Astrocyte of the hippocampus (primary cell): ENCODE measurements at places on chromosomes 2 and 18.

- DNase-seq, result no peak
These were observed 165.7 kb downstream of the CPS1 start for GRCh38 chr2:210722092-210722491.

DNA sequence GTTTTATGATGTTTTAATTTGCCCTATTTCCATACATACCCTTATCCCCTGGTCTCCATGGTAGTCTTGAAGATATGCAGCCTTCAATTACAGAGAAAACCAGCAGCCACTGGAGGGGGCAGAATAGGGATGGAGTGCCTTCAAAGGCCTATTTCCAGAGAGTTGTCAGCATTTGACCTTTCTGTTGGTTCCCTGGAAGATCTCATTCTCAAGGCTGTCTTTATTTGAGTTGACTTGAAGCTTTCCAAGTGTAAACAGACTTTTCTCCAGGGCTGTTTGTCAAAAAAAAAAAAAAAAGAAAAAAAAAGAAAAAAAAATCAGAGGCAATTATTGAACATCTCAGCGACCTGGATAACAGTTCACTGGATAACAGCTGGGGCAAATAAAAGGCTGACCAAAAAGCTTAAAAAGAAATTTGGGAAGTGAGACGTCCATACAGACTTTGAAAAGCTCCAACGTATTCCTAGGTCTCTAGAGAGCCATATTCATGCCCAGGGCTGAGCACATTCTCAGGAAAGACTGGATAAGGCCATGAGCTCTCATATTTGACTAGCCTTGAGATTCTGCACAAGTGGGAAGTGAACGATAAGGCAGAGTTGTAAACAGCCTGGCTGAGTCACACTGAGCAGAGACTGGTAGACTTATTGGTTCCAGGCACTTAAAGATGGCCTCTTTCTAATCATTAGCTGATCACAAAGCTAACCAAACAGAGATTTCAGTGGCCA is 126.6 kb downstream of the VAPA start:
- no peak for DNase-seq

GRCh38 chr2:206716623-206717022 is 1.6 kb downstream of the DYTN start:
- no peak for DNase-seq

DNA sequence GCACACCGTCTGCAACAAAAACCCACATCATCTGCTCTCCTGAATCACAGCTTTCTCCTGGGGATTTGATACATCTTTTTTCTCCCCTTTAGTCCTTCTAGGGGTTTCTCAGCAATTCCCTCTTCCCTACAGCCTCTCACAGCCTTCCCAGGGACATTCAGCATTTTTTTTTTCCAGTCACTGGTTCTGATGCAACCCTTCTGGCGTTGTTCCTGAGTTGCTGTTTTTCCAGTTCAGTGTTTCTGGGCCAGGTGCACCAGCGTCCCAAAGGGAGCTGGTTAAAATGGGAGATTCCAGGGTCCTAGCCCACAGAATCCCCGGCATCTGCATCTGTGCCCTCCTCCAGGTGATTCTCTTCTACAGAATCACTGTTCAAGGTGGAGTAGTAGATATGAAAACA is 36.1 kb downstream of the ADCY3 start:
- no peak for DNase-seq

DNA sequence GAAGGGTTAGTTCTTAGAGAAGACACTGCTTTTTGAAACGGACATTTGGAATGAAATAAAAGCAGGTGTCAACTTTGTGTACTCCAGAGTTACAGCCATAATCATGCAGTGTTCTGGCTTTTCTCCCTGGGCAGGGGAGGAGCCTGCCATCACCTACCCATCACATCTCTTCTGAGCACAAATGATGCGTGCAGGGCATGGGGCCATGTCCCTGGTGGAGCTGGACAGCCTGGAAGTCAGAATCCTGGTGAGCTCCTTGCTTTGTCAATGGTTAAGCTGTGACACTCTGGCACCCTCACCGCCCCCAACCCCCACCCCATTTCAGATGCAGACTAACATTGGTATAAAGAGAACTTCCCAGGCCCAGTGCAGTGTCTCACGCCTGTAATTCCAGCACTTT is 53.1 kb downstream of the PDCL3 start:
- no peak for DNase-seq

GRCh38 chr2:180991361-180991760 is 11.0 kb downstream of the UBE2E3 start:
- no peak for DNase-seq

DNA sequence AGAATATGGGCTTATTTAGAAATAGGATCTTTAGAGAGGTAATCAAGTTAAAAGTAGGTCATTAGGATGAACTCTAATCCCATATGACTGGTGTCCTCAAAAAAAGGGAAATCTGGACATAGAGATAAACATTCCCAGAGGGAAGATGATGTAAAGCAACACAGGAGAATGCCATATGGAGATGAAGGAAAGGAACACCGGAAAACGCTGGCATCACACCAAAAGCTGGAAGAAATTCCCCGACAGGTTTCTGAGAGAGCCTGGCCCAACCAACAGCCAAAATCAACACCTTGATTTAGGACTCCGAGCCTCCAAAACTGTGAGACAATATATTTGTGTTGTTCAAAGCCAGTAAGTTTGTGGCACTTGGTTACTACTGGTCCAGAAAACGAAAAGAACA is 296.7 kb downstream of the DSEL start:
- no peak for DNase-seq

DNA sequence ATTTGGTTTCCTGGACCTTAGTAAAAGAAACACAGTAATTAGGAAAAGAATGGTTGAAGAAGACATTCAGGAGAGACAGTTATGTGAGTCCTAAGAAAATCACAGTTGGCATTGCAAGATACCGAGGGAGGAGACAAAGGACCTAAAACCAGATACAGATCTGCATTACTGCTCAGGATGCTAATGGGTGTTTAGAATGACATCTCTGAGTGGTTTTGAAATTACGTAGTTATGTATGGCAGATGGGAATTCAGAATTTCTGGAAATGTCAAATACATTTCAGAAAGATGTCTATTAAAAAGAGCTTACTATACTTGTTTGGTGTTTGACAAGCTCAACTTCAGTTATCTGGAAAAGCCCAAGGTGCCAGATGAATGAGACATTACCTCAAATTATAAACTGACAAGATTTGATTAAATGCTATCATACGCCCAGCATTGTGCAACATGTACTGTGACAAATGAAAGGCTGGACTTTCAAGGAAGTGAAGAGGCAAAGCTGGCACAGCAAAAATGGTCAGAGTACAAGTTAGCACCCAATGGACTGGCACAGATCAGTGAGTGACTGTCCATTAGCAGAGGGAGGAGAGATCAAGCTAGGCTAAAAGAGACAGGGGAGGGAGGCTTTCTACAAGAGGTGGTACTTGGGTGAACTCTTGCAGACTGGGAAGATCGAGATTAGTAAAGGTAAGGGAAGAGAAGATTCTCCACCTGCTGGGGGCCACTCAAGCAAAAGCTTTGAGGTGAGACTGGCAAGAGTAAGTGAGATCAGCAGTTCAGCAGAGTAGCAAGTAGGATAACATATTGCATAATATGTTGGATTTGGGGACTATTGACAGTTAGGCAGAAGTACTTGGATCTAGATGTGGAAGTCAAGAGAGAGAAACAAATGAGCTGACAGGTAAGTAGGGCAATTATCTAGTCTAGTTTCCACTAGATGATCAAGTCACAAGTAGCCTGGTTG is 168.9 kb downstream of the CYRIA start:
- no peak for DNase-seq

GRCh38 chr2:222127660-222128059 is 171.1 kb downstream of the PAX3 start:
- DNase-seq, result no peak

DNA sequence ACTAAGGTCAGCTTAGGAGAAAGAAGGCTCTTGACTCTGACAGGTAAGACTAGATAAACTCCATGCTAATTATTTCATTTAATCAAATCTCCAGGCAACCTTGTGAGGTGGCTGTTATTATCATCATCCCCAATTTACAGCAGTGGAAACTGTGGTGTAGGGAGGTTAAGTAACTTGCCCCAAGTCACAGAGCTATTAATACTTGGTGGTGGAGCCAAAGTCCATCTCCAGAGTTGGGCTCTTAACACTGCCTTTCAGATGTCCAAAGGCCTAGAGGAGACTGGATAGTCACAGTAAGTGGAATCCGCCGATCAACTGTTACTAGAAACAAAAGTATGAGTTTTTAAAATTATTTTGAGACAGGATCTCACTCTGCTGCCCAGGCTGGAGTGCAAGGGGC is 46.6 kb upstream of the SP3 start:
- no peak for DNase-seq

- no peak for DNase-seq
These were observed 10.5 kb downstream of the MAP3K2 start for GRCh38 chr2:127377262-127377661.

DNA sequence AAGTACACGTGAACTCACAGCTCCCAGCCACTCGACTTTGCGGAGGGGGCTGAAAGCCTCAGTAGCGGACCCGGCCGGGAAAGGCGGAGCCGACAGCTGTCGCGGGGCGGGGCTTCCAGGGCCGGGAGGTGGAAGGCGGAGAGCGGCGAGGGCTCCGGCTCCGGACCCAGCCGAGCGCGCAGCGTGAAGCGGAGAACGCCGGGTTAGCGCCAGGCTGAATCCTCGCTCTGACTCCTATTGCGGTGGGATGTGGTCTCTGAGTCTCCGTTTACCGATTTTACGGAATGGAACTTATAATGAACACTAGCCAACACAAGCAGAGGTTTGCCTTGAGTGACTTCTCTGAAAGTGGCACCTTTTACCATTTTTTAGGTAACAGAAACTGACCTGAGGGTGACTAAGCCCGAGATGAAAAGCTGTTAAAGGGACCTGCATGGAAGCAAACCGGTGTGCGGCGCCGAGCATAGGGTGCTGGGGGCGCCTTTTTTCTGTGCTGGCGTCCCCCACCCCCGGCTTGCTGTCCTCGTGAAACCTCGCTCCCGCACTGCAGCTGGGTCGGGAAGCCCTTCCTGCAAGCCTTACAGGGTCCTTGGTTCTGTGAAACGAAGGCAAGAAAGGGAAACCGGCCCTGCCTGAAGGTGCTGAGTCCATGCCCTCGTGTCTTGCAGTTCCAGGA is 72.9 kb downstream of the EN1 start:
- DNase-seq, result peak; percentile 80

DNA sequence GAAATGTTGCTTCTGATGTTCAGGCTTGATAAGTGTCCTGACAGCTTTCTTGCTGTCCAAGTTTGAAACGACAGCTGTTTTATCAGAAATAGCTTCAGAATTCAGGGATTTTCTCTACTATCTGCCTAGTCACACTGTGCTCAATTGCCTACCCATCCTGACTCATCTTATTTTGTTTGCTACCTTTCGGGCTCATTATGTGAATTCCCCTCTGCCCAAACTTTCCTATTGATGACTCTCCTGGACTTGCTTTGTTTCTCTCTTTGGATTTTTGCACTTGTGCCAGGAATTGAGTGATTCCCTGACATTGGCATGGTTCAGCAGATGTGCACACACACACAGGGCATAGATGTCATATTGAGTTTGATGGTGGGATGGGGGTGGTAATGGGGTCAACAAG is 1052.6 kb upstream of the PIK3C3 start:
- DNase-seq, result peak; percentile 1

DNA sequence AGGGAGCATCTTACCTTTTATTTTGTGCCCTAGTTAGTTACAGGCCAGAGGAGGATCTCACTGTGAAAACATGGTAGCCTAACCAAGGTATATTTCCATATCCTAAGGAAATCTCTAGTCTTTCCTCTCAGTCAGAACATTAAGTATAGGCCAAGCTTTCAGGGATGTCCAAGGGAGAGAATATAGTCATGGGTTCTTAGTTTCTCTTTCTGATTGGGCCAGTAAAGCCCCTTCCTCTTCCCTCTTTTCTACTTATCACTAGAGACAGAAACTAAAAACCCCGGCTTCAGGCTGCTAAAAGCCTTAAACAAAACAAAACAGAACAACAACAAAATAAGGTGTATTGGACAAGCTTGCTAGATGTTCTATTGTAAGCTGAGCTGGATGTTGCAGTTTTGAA is 44.3 kb upstream of the TNFRSF11A start:
- no peak for DNase-seq

DNA sequence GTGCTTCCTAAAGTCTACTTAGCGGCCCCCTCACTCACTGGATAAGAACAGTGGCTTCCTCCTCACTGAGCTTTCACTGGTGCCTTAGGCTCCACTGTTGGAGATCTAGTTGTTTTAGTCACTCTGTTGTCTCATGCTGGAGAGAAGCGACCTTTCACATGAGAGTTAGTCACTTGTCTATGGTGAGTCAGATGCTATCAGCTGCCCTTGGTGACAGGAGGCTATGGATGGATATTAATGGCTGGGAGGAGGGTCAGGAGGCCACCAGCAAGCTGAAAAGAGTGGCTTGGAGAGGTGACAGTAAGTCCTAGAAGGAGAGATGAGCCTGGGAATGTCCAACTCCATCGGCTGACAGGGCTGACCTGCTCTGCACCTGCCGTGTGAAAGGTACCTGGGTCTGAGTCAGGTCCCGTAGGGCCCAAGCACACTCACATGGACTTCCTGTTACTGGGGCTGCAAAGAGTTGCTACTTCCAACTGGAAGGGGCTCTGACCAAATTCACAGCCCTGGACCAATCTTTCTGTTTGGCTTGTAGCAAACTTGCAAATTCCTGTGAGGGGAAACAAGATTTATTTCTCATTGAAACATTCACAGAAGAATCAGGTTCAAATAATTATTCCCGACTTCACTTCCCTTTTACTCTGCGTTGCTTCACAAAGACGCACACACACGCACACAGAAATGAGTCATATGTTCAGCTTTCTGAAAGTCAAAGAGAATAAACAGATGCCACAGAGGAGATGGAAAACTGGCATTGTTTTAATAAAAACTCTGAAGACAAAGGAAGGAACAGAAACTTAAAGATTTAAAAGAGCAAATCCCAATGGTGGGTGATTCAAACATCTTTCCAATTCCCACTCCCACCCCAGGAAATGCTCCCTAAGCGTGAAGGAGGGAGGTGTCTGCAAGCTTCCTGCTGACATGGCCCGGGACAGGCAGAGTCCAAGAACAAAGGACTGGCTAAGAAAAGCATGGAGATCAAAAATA is 203.5 kb upstream of the TWIST2 start:
- DNase-seq, result peak; percentile 62

GRCh38 chr2:130310881-130311280 is 31.8 kb upstream of the IMP4 start:
- DNase-seq, result no peak

- peak; percentile 10 for DNase-seq
These were observed 51.0 kb downstream of the WDPCP start for GRCh38 chr2:63537306-63537705.

- DNase-seq, result peak; percentile 71
These were observed 414.2 kb upstream of the CHST9 start for GRCh38 chr18:27599202-27599829.

DNA sequence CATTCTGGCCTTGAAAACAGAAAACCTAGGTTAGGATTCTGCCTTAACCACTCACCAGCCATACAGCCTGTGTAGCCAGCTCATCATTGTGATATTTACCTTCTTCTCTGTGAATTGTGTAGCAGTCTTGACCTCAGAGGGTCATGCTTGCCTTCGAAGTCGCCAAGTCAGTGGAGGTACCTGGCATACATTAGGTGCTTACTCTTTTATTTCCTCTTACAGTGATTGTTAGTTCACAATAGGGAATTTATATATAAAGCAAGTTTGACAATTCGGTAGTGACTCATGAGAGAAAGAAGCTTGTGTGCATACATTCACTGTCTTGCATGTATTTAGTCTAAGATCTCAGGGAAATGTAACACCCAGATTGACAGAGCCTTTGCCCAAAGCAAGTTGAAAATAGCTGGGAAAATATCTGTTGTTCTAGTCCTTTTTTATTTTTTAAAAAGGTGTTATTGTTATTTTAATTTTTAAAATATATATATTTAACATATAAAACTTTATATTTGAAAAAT is 290.6 kb downstream of the PTGR3 start:
- peak; percentile 11 for DNase-seq
